Activated T-cell treated with anti-CD3 and anti-CD28 coated beads, Interleukin-2, amount 50 U/mL, for 24 hours (primary cell): ENCODE measurements at places on chromosomes 7 and 10.

DNA sequence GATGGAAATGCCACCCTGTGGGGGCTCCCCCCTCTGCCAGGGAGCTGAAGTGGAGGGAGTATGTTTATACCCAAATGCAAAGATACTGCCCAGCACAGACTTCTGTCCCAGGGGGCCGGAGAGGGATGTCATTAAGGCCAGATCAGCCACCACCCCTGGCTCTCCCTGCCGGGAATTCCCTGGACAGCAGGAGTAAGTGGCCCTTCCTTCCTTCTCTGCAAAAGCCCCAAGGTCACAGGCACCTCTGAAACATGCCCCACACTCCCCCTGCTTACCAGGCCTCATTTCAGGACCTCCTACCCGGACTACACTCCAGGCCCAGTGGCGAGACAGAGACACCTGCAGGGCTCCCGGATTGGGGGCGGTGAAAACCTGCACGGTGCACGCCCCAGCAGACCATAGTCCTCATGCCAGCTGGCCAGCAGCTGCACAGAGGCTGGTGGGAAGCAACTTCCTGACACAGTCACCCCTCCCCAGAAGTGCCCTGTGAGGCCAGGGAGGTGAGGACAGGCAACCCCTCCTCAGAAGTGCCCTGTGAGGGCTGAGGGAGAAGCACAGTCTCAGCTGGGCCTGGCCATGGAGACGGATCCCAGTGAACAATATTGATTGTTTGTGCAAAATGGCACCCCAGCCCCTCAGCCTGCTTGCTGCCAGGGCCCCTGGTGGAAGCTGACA is 33.0 kb upstream of the RET start:
- DNase-seq: peak; percentile 22

GRCh38 chr7:26081638-26082037 is 70.4 kb upstream of the NFE2L3 start:
- DNase-seq: no peak

GRCh38 chr10:122503886-122504609 is 42.7 kb downstream of the HTRA1 start:
- DNase-seq: no peak

DNA sequence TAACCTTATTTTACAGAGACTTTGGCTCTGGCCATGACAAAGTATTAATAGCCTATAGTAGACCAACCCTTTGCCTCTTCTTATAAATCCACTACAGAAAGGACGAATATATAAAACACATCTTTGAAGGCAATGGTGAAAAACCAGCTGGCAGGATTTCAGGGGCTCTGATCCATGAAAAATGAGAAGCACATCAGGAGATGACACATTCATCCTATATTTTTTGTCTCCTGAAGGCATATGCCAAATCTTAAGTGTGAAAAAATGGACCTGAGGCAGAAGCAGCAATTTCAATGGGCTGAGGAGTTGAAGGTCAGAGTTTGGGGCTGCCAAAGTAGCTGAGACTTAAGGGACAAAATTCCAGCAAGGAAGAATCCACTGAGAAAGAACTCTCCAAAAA is 14.4 kb downstream of the RNF216 start:
- DNase-seq: no peak

DNA sequence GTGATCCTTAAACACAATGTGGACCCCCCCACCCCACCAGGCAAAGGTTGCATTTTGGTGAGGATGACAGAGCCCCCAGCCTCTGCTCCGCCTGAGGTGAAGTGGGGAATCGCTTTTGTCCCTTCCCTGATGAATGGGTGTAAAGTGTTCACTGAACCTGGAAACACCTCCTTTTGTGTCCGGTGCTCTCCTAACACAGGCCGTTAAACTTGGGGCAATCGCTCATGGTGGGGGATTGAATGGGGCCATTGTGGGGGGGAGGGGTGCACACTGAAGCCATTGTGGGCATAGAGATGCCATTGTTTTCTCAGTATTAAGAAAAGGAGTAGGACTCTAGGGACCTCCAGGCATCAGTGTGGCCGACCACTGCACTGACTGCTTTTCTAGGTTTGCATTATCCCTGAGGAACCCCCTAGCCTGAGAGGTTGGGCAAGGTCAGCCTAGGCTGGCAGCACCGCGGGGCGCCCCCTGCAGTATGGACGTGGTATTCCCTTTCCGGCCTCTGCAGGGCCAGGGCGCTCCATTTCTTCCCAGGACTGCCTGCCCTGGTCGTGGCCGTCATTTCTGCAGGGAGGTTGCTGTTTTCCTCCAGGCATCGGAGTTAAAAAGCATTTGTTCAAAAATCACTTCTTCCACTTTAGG is 158.3 kb downstream of the TCF7L2 start:
- peak; percentile 50 for DNase-seq

DNA sequence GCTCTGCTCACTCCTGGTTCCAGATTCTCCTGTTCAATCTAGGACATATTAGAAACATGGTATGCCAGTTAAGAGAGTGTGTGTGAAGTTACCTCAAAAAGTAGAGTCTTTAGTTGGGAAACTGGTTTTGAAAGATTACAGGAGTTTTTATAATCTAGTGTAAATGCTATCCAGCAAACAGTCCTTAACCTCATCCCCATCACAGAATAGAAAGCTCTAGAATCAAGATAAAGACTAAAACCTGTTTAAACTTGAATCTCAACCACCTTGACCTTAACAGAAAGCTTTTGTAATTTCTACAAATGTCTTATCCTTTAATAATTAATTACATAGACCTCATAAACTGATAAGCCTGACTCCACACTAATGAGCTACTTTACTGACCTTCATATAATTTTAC is 1288.7 kb upstream of the SORCS1 start:
- no peak for DNase-seq

GRCh38 chr10:100436255-100436654 is 26.6 kb upstream of the WNT8B start:
- no peak for DNase-seq

GRCh38 chr7:83362871-83363550 is 200.3 kb upstream of the PCLO start:
- no peak for DNase-seq

DNA sequence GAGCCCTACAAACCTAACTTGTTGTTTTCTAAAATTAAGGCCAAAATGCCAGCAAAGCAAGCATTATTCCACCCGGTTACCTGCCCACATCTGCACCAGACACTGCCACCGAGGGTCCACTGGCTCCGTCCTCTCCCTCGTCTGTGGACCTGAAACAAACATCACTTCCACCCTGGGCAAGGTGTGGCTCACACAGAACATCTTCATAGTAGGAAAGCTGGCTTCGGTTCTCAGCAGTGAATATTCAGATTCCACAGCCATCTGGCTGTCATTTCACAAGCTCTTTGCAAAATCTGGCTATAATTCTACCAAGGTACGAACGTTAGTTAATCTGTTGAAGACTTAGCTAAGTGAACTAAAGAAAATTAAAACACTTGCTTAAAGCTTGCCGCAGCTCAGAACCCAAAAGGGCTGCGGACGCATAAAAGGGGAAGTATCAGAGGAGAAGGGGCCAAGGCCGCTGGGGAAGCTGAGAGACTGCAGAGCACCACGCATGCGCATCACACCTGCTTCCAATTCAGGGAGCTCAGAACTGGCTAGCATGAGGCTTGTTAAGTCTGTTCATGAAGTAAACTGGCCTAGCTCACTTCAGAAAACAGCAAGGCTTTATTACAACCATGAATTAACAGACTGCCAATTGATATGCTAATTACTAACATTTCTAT is 46.1 kb downstream of the PTPRN2 start:
- no peak for DNase-seq

- DNase-seq: no peak
Observed at GRCh38 chr7:123974326-123974908, 49.4 kb downstream of the SPAM1 start.

GRCh38 chr10:75651417-75651816 is 220.0 kb downstream of the LRMDA start:
- no peak for DNase-seq
